ENCODE measurements at places on chromosomes 3 and 15.
A peak's percentile ranks its signal among the peaks of the same experiment; 100 is the strongest.

- DNase-seq, result no peak
Measured at GRCh38 chr3:40254891-40255290, 54.6 kb upstream of the EIF1B start.

- DNase-seq, result no peak
Measured at GRCh38 chr3:50221051-50221410, 15.0 kb upstream of the GNAI2 start.

GRCh38 chr3:99920481-99921376 lies 103.1 kb downstream of the CMSS1 start:
- no peak for DNase-seq

- DNase-seq, result no peak
Measured at GRCh38 chr3:179791793-179792192, 139.0 kb downstream of the USP13 start.

- no peak for DNase-seq
Measured at GRCh38 chr3:71616571-71617021, 33.1 kb upstream of the FOXP1 start.

DNA sequence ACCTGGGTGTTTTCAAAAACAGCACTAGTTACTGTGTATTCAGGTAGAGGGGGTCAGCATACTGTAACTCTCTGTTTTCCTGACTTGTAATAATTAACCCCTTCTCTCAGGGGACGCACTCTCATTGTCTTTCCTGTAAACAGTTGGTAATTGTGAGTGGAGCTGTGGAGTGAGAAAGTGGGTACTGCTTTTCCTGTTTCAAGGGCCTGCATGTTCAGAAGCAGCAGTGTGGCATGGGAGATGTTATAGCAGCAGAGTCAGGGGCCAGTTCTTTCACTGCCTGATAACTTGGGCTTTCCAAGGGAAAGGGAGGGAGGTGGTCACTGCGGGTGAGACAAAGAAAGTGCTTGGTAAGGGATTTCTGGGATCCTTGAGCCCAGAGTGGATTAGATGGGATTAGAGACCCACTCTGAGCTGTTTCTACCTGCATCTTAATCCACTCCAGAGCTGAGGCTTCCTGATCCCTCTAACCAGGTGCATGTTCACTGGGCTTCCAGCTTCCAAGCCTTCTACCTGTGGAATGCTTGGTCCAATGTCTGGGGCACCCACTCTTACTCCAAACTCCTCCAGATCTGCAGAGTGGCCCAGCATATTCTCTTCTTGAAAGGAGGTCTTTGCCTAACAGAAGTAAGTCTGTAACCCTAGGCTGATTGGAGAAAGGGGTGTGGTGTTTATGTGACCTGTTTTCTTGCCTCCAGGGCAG lies 105.2 kb downstream of the RPLP1 start:
- DNase-seq, result peak; percentile 34

DNA sequence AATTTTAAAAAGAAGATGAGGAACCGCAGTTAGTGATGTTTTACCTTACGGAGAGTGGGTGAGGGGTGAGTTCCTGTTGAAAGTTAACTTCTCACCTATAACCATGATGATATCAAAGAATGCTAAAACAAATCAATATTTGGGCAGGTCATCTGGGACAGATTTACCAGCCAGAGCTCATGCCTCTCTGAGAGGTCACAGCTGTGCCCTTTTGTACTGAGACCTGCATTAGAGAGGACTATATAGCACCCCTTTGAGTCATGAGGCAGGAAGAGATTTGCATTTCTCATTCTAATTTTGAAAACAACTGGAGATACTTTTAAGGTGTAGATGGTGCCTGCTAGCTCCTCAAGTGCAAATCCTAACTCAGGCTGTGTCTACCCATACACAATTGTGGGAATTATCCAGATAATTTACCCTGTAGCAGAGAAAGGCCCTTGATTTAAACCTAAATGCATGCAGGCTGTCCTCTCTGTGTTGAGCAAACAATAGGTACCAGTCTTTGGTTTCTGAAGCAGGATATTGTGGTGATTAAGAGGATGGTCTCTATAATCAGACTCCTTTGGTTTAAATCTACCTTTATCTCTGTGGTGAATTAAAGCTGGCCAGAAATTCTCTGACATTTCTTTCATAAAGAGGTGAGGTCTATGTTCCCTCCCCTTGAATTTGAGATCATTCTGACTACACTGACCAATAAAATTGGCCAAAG lies 5.8 kb upstream of the TM4SF4 start:
- DNase-seq, result no peak
